Activated naive CD4-positive, alpha-beta T cell treated with Interleukin-2 at 50 U/mL for 16 hours (primary cell): ENCODE measurements at places on chromosomes 4 and X.

GRCh38 chr4:127355743-127356142 is 277.0 kb upstream of the INTU start:
- no peak for DNase-seq

- DNase-seq, result no peak
Measured at GRCh38 chr4:76035141-76035540, 729 bp downstream of the CXCL11 start.

- DNase-seq, result no peak
Measured at GRCh38 chr4:141711211-141711610, 74.8 kb downstream of the IL15 start.

DNA sequence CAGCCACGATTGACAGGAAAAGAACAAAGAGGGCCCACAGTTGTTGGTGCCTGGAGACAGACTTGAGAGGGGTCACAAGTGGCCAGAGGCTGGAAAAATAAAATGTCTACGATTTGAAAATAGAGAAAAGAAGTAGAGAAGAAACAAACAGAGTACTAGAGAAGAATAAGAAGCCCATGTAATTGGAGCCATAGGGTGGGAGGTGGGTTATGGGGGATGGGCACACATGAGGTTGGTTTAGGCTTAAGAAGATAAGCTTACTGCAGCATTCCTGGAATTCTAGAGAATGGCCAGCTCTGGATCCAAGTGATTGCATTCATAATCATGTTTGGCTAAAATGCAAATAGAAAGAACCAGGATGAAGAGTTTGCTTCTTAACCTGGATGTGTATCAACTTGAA is 210.7 kb downstream of the MAML3 start:
- no peak for DNase-seq

GRCh38 chrX:155179346-155179997 is 36.8 kb upstream of the VBP1 start:
- DNase-seq, result no peak

DNA sequence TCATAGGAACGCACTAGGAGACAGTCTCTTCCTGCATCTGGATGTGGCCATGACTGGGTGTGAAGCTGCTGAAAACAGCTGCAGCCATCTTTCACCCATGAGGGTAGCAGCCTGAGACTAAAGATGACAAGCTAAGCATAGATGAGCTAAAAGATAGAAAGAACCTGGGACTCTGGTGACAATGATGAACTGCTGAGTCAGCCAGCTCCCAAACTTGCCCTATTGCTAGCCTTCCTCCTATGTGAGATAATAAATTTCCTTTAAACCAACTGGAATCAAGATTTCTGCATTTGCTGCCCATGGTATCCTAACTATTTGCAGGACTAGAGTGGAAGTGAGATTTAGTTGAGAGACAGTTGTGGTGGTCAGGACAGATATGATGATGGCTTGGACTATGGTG is 21.0 kb upstream of the PI4K2B start:
- no peak for DNase-seq

DNA sequence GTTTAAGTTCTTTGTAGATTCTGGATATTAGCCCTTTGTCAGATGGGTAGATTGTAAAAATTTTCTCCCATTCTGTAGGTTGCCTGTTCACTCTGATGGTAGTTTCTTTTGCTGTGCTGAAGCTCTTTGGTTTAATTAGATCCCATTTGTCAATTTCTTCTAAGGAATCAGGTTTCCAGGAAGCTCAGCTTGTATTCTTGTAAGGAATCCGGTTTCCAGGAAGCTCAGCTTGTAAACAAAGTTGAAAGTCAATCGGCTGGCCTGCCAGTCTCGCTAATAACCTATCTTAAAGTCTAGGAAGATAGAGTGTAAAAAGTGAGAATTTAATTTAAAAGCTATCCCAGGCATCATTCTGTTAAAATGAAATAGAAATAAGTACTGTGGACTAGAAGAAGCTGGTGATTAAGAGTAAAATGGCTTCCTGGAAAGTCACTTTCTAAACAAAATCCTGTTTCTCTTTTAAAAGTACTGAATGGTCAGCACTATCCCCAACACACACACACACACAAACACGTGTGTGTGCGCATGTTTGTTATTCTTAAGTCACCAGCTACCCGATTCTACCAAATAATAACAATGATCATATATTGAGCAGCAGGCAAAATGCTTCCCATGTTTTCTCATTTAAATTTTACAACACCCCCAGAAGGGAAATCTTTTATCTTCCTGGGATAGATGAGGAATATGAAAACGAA is 171.7 kb downstream of the PAPSS1 start:
- DNase-seq, result no peak

- DNase-seq, result no peak
Measured at GRCh38 chrX:13659063-13659462, 6.1 kb downstream of the TCEANC start.

DNA sequence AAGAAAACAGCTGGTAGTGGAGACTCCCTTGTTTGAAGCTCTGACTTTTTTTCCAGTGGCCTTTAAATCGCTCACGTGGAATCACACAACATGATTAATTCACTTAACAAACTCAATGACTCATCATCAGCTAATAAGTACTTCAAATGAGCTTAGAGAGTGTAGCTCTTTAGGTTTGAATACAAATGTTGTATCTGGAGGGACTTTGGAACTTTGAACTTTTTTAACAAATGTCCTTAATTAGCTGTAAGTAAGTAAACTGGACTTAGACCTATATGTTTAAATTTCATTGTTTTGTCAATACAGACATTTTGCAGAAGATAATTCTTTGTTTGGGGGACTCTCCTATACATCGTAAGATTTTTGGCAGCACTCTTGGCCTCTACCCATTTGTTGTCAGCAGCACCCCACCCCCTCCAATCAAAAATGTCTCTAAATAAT is 581.1 kb downstream of the SPRY1 start:
- DNase-seq, result no peak

GRCh38 chrX:53526999-53527398 is 92.8 kb upstream of the HSD17B10 start:
- DNase-seq, result no peak

- peak; percentile 69 for DNase-seq
Measured at GRCh38 chr4:2837904-2838496, 5.6 kb upstream of the ADD1 start.
